Mammary epithelial cell (primary cell): ENCODE measurements at places on chromosomes 11 and 22. TPM values are rescaled to one million over a fixed set of nuclear protein-coding genes. Genes with fewer than 3 reads are reported as not detected.

MMP12 gene
- not detected for total RNA-seq

PNPLA3 gene
- total RNA-seq: 1.2 and 6.2 TPM in 2 replicates

ZFTA gene
- 10.0 TPM for total RNA-seq

OR8G5 gene
- not detected for total RNA-seq

OR51B2 gene
- not detected in 2 replicates for total RNA-seq

RFPL1 gene
- total RNA-seq: not detected

TTC17 gene
- 63.5 TPM for total RNA-seq

NDUFS8 gene
- 144 and 219 TPM in 2 replicates for total RNA-seq

CSF2RB gene
- not detected in 2 replicates for total RNA-seq

MMP3 gene
- total RNA-seq: 5.8 TPM

CABP4 gene
- 1.3 and 1.8 TPM in 2 replicates for total RNA-seq

CST6 gene
- total RNA-seq: 0.78 and 1.3 TPM in 2 replicates

CCDC87 gene
- total RNA-seq: 0.83 TPM

DAGLA gene
- 0.67 TPM for total RNA-seq

DEUP1 gene
- not detected in 2 replicates for total RNA-seq

TRIM48 gene
- total RNA-seq: not detected

FXYD6 gene
- total RNA-seq: not detected

RASD2 gene
- not detected in 2 replicates for total RNA-seq

IFITM10 gene
- total RNA-seq: 3.6 and 10.2 TPM in 2 replicates

MS4A6A gene
- total RNA-seq: not detected in 2 replicates

TYMP gene
- 4.9 and 8.4 TPM in 2 replicates for total RNA-seq

CALCA gene
- not detected for total RNA-seq

YDJC gene
- 33.8 TPM for total RNA-seq

SLC5A1 gene
- total RNA-seq: 0.17 TPM

CCDC15 gene
- 2.3 and 5.4 TPM in 2 replicates for total RNA-seq

CNTN5 gene
- not detected in 2 replicates for total RNA-seq

BTG4 gene
- not detected in 2 replicates for total RNA-seq

DLG2 gene
- total RNA-seq: 0.92 and 1.4 TPM in 2 replicates

KCTD14 gene
- total RNA-seq: 7.2 TPM

SYTL2 gene
- total RNA-seq: 6.2 and 7.7 TPM in 2 replicates

GVQW3 gene
- total RNA-seq: 1.3 TPM

NXPE4 gene
- total RNA-seq: not detected

GAL3ST1 gene
- total RNA-seq: not detected

BIRC3 gene
- 0.83 TPM for total RNA-seq

INSC gene
- 1.6 and 2.0 TPM in 2 replicates for total RNA-seq
